ENCODE measurements at places on chromosomes 4 and X.

- no peak for DNase-seq
These were observed 6.5 kb downstream of the DOK7 start for GRCh38 chr4:3469386-3470243.

DNA sequence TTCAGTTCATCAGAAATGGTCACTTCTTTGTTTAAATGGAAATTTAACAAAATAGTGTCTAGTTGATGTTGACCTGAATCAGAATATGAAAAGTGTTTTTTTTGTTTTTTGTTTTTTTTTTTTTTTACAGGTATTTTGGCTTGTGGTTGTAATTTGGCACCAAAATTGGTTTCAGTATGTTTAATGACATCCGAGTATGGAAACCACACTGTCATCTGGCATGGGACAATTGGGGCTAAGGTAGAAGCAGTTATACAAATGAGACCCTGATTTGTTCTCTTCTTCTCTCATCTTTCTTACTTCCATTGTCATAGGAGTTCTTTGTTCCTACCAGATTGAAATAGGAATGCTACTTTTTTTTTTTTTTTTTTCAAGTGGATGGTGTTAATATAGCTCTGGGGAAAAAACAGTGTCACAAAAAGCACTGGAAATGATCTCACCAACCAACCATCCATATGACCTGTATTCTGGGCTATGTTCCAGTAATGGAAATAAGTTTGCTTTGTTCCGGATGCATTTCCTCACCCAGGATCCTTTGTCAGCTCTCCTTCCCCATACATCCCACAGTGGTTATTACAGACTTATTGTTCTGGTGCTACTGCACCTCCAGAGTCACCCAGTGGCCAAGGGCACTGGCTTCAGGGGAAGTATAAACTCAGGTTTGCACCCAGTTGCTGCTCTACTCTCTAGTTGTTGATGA, 95.8 kb downstream of the ATXN3L start:
- no peak for DNase-seq

DNA sequence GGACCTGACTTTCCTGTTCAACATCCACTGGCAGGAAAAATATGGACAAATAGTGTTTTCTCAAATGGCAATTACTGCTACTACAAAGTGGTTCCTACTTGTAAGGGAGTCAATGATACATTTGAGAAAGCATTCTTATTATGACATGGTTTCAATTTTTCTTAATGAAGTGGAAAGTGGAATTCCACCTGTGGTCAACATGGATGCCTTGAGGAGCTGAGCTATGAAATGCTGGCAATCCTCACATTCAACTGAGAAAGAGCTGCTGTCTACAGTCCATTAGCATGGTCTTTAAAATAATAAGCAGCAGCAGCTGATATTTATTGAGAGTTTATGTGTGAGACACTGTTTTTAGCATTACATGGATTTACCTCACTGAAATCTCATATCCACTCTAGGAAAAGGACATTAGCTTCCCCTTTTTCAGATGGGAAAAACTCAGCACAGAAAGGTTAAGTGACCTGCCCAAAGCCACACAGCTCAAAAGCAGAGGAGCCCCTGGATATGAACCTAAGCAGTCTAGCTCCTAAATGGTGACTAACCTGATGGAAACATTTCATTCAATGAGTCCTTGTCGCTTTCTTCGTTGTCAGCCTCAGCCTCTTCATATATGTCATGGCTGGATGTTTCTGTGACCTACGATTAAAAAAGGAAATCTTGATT, 29.2 kb downstream of the MAP7D3 start:
- no peak for DNase-seq

DNA sequence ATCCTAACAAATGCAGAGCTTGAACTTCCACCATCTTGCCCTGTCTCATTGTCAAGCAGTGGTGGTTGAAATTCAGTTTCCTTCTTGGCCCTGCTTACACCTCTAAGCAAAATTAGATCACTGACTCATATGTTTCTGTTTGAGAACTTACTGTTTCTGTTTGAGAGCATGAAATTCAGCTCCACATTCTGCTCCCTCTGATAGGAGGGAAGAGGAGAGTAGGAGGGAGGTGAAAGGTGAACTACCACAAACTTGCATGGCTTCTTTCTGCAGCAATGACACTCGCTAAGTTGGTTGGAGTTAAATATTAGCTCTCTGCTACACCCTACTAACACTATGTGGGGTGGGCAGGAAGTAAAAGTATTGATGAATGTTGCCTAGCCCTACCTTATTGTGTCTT, 117.8 kb upstream of the EDA2R start:
- DNase-seq, result no peak

DNA sequence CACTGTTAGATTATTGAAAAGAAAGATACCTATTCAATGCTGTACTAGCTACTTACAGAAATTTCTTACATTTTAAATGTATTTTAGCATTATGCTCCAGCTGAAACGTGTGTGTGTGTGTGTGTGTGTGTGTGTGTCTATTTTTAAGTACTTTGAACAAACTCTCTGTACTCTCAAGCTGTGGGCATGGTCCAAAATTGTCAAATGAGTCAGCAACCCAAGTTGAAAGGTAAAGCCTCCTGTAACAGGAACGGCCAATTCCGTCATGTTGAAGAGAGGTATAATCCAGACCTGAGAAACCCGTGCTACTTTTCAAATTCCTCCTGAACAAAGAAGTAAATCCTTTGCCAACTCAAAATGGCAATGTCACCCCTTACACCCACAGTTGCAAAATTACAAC, 20.5 kb downstream of the MAOB start:
- no peak for DNase-seq
